ENCODE measurements at places on chromosomes 3 and 15.

DNA sequence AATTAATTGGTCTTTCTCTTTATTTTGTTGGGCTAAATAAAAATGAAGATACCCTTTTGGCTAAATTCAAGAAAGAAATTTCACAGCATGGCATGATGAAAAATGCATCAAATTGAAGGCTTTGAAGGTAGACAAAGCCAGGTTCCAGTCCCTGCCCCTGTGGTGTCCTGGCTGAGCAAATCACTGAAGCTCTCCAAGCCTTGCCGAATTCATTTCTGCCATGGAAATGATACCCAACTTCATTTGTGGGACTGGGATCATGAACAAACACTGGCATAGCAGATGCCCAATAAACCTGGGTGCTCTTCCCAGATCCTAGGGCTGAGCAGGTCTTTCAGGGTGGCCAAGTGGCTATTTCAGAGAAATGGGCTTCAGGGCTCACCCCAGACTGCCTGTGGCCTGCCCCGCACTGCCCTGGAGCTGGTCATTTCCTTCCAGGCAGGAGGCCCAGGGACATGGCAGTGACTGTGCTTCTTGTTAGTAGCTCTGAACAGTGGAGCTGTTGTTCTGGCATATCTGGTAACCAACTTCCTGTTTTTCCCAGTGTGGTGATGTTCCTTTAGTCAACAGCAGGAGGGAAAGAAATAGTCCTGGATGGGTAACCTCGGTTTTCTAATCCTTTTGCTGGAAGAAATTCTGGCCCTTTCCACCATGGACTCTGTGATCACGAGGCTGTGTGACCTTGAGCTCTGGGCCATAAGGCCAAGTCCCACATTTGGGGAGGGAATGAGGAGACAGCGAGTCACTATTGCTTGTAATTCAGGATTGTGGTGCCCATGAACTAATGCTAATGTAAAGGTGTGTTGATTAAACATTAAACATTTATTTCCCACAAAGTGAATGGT, 47.6 kb downstream of the CTDSPL start:
- DNase-seq, result no peak

DNA sequence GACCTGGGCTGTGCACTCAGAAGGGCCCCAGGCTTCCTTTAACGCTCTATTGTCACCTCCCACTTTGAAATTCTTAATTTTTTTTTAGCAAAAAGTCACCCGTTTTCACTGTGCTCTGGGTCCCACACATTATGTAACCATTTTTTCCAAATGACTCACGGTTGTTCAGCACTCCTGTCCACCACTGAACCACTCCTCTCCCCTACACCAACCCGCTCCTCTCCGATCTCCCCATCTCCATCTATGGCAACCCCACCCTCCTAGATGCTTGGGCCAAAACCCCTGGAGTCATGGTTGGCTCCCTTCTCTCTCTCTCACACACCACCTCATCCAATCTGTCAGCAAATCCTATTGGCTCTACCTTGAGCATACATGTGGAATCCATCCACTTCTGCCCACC, 41.2 kb upstream of the LINGO1 start:
- DNase-seq, result no peak

GRCh38 chr3:126959921-126960603, 22.9 kb upstream of the PLXNA1 start:
- peak; percentile 63 for DNase-seq

GRCh38 chr3:31960793-31961431, 20.1 kb downstream of the OSBPL10 start:
- DNase-seq, result peak; percentile 31

GRCh38 chr3:10292505-10293419, at the start of gene GHRL:
Gene GHRL (minus strand): TSS chr3:10292947. CDS start chr3:10290180, 2,767 bp downstream.
- DNase-seq, result no peak

GRCh38 chr3:97765336-97765735, 778 bp downstream of the ARL6 start:
- no peak for DNase-seq

DNA sequence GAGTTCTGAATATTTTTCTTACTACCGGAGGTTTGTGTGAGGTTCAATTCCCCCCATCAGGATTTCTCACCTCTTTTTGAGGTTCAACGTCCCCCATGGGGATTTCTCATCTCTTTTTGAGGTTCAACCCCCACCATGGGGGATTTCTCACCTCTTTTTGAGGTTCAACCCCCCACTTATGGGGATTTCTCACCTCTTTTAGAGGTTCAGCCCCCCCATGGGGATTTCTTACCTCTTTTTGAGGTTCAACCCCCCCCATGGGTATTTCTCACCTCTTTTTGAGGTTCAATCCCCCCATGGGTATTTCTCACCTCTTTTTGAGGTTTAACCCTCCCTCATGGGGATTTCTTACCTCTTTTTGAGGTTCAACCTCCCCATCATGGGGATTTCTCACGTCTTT, 26.3 kb downstream of the NDUFB4 start:
- no peak for DNase-seq

GRCh38 chr15:63892794-63893441, 59.2 kb upstream of the HERC1 start:
- no peak for DNase-seq

GRCh38 chr3:197522183-197522715, 33.5 kb downstream of the BDH1 start:
- DNase-seq, result no peak

GRCh38 chr15:59124261-59124660, 19.3 kb downstream of the CCNB2 start:
- DNase-seq, result no peak

GRCh38 chr15:22226034-22226790, 145.9 kb downstream of the OR4M2 start:
- no peak for DNase-seq

GRCh38 chr3:37611771-37612170, 249.9 kb upstream of the CTDSPL start:
- DNase-seq, result no peak

GRCh38 chr3:89113344-89113743, 5.9 kb downstream of the EPHA3 start:
- DNase-seq, result no peak

GRCh38 chr3:169891886-169892285, 19.5 kb upstream of the SAMD7 start:
- DNase-seq, result no peak

- DNase-seq, result no peak
Observed at GRCh38 chr3:17583530-17583929, 158.9 kb downstream of the TBC1D5 start.

DNA sequence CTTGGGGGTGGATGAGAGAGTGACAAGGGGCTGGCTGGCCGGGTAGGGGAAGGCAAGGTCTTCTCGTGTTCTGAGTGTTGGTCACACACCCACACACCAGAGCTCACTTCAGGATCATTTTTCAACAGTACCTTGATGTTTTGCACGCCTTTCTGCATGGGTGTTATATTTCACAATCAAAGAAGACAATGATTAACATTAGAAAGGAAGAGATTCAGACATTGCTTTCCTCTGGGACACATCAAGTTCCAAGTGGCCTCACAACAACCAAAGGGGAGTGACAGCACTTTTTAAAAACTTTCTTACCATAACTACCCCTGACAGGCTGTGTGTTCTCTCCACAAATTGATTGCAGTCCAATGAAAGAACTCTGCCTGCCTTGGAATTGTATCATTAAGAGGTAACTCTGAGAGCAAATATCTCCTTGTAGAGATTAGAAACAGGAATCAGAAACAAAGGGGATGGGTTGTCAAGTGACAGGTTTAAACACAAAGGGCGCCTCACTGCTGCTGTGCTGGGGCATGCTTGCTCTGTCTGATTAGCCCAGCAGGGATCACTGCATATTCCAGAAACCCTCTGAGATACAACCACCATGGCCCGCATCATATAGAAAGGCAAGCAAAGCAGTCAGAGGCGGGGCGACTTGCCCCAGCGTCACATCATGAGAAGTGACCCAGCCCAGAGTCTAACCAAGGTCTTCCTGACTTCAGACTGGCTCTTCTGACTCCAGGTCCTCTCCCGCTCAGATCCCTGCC, 230.8 kb downstream of the FEZF2 start:
- DNase-seq, result no peak

DNA sequence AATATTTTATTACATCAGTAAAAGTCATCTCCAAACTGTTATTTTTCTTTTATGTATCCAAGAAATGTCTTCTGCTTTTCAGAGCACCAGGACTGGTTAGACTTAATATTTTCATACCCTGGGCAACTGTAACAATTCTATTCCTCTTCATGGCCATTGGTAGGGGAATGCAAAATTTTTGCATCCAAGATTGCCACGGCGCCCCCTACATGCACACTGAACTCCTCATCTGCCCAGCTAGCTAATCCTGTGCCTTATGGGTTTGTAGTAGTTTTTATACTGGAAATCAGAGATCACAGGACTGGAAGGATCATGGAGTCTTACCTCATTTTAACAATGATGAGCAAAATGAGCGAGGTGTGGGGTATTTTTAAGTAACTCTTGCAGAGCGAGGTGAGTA, 74.2 kb downstream of the CRTC3 start:
- DNase-seq, result peak; percentile 39

- no peak for DNase-seq
Observed at GRCh38 chr3:43373560-43373928, 87.2 kb downstream of the SNRK start.

- DNase-seq, result no peak
Observed at GRCh38 chr15:62844564-62845240, 197.8 kb upstream of the TPM1 start.

- no peak for DNase-seq
Observed at GRCh38 chr3:64148955-64149653, 76.2 kb downstream of the PRICKLE2 start.

- no peak for DNase-seq
Observed at GRCh38 chr3:66196633-66197032, 24.2 kb upstream of the SLC25A26 start.

- no peak for DNase-seq
Observed at GRCh38 chr3:48343432-48343831, 10.0 kb upstream of the SPINK8 start.

GRCh38 chr3:57004229-57004628, 56.2 kb upstream of the SPATA12 start:
- no peak for DNase-seq

GRCh38 chr15:66884661-66885237, 180.7 kb upstream of the SMAD3 start:
- DNase-seq, result no peak

DNA sequence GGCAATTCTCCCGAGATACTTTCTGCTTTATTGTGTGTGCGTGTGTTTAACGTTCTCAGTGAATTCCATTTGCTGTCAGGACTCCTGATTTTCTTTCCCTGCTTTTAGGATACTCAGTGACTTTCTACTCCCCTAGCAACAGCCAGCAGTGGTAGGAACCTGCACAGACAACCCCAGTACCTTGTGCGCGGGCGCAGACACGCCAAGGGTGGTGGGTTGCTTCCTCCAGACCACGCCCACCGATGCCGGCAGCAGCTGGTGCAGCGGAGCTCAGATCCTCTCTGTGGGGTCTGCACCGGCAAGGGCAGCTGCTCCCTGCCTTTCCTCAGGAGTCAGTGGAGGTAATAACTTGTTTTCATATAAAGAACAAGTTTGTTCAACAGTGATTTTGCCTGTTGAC, 225.1 kb upstream of the NDN start:
- DNase-seq, result peak; percentile 70

GRCh38 chr3:52774901-52775864, 2.2 kb upstream of the ITIH1 start:
- no peak for DNase-seq

DNA sequence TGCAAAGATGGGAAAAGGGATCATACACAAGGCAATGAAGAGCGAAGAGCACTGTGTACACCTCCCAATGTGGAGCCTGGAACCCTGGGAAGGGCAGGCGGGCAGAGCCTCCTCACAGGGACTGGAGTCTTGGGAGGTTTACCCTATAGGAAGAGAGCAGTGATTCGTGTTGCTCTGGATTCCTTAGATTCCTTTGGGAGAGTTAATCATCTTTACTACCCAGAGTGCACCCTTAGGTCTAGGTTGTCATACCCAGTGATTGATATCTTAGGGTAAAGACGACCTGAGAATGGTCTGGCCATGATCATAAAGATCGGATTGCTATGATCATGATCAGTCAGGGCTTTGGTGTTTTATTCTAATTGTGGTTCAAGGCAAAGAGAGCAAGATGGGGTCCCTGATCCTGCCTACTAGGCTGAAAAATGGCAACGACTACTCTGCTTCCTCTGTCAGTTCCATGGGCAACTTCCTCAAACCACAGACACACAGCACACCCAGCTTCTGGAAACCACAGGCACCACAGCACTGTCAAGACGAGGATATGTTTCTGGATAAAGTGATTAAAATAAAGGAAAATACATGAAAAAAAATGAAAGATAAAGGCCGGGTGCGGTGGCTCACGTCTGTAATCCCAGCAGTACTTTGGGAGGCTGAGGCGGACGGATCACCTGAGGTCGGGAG, 20.4 kb upstream of the MAP6D1 start:
- DNase-seq, result no peak

- no peak for DNase-seq
Observed at GRCh38 chr3:36812240-36812639, 47.9 kb upstream of the DCLK3 start.

DNA sequence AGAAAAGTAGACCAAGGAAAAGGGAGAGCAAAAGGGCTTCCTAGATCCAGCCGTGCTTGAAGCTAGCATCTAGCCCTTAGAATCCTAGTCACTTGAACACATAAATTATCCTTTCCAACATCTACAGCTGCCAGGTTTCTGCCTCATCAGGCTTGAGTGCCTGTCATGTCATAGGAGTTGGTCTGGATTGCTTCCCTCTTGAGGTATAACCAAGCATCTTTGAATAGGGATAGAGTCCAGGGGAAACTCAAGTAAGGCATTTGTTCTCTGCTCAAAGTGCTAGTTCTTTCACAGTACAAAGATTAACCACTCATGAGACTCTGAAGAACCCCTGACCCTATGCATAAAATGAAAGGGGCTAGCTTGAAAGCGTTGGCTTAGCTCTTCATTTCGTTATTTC, 72.3 kb downstream of the SLCO3A1 start:
- no peak for DNase-seq

- no peak for DNase-seq
Observed at GRCh38 chr15:97502038-97502437, 458.5 kb upstream of the ARRDC4 start.

DNA sequence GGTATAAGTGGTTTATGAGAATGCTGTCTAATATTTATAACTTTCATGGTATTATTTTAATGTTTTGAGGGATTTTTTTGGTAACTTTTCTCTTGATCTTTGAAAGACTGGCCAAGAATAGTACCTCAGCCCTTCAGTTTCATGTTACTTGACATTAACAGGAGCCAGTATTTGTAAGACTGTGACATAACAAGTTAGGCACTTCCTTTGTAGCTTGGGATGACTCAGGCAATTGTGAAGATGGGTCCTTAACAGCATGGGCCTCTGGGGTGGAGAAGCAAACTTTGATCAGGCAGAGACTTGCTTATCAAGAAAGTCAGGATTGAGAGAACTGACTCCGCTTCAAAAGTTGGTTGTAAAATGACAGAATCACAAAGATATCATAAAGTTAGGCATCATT, 9.5 kb downstream of the LRRC49 start:
- no peak for DNase-seq

- DNase-seq, result peak; percentile 77
Observed at GRCh38 chr15:62847900-62848489, 194.6 kb upstream of the TPM1 start.

DNA sequence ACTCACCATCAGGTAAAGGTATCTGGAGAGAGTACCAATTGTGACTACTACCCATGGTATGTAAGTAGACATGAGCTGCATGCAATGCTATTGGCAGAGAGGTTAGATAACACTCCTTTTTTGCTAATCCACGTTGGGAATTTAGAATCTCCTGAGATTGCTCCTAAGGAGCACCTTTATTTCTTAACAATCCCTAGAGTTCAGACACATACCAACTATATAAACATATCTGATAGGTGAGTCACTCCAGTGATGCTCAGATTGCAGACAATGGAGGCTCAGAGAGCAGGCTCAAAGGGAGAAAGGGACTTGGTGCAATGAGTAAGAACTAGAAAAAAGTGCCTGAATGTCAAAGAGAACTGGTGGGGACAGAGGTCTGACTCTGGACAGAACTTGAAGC, 47.0 kb upstream of the LRRFIP2 start:
- DNase-seq, result no peak

Data from iPS-NIHi11 (cell line).